NCI-H1417 (cell line): ENCODE measurements at places on chromosomes 4 and X.
A peak's percentile ranks its signal among the peaks of the same experiment; 100 is the strongest.

DNA sequence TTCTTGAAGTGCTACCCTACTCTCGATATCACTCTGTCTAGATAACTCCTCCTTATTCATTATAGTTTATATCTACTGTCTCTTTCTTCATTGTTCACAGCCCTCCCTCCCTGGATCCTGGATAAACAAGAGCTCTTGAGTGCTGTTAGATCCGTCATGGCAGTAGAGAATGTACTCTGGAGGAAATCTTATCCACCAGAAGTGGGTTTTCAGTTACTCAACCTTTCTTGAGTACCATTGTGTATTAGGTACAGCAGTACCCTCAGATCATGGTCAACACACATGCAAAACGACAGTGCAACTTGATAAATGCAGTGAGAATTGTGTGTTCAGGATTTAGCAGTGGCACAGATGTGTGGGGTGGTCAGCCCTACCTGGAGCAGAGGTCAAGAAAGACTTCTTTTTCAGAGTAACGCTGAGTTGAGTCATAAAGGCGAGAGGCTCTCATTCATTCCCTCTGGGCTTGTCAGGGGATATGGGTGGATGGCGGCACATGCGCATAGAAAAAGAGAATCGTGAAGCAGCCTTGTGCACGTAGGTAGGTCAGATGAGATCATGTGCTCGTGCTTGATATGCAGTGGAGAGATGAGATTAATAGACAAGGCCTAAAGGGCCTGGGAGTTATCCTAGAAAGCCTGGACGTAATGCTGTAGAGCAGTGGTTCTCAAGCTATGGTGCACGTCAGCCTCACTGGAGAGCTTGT lies 89.5 kb downstream of the SNX25 start:
- DNase-seq, result no peak

GRCh38 chr4:167052631-167053091 lies 181.6 kb downstream of the SPOCK3 start:
- DNase-seq, result no peak

DNA sequence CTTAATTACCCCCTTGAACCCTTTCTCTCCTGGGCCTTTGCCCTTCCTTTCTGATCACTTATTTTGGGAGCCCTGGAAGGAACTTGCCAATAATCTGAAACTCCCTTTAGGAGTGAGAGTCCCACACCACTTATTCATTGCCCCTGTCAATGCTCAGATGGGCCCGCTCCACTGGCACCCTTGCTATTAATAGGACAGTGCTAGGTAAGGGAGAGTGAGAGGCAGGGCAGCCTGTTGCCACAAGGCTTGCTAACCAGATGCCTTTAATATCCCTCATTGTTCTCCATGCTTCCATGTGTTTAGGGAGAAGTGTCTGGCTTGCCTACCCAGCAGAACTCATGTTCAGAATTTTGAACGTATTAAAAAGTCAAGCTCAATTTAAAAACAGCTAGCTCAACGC lies 1.7 kb upstream of the NHS start:
- peak; percentile 15 for DNase-seq

GRCh38 chr4:158913766-158914165 lies 144.9 kb downstream of the FNIP2 start:
- DNase-seq, result no peak

DNA sequence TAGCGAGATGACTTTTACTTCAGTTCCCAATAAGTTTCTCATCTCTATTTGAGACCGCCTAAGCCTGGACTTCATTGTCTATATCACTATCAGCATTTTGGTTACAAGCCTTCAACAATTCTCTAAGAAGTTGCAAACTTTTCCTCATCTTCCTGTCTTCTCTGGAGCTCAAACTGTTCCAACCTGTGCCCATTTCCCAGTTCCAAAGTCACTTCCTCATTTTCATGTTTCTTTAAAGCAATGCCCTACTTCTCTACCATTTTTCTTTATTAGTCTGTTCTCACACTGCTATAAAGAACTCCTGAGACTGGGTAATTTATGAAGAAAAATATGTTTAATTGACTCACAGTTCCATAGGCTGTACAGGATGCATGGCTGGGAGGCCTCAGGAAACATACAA lies 251.9 kb downstream of the TECRL start:
- DNase-seq, result no peak

DNA sequence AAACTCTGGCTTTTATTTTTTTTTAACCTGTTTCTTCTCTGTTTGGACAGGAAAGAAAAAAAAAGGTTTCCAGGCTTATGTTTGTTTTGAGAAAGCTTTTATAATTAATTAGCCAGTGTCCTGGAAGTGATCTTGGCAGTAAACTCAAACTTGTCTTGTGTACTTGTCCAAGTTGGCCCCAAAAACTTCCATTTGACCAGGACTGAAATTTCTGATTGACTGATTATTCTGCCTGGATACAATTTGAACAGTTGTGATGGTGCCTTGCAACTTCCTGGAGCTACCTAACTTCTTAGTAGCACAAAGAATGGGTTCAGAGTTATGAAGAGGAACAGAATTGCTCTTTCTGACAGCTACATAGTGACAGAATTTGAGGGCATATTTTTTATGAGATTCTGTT lies 62.0 kb downstream of the SLC4A4 start:
- DNase-seq, result no peak

GRCh38 chr4:127335073-127335620 lies 297.6 kb upstream of the INTU start:
- no peak for DNase-seq

- no peak for DNase-seq
Observed at GRCh38 chr4:152476796-152477195, 59.1 kb downstream of the FBXW7 start.
